ENCODE measurements at places on chromosomes 3 and 15.

DNA sequence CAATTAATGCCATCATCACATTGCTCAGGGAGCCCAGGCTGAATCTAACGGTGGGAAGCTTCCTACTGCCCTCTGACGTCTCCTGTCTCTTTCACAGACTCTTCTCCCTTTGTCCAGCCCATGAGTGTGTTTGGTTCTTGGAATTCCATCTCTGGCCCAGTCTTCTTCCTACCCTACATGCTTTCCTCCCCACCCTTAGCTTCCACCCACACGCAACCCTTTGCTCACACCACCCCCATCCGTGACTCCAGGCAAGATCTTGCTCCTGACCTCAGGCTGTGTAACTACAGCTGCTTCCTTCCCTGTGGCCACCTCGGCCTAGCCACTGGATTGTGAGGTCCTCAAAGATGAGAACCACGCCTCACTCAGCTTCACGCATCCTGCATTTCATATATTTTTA lies 72.3 kb upstream of the THBS1 start:
- DNase-seq, result no peak

GRCh38 chr15:78837543-78837942 lies 26.3 kb upstream of the ADAMTS7 start:
- DNase-seq, result no peak

GRCh38 chr3:25537516-25537915 lies 109.5 kb downstream of the RARB start:
- no peak for DNase-seq

DNA sequence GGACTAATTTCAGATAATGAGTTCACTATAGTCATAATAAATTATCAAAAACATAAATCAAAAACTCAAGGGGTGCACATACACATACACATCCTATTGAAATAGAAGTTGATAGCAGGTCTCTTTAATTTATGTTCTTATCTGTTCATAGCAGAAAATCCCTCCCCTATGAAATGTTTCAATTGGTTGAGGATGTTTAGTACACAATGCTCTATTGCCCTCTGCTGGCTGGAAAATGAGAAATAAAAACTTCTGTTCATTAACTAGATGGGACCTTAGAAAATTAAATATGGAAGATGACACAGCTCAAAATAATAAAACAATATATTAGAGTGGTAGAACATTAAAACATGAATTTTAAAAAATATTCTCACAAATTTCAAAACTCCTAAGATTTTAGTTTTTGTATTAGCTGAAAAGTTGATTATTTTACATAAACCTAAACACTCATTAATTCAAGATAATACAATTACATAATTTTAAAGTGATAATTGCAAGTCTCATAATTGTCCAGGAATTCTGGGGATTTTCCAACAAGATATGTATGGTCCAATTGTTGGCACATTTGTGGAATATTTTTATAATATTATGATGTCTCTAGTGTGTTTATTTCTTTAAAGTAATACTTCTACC lies 735.0 kb downstream of the ROBO1 start:
- DNase-seq, result peak; percentile 44

GRCh38 chr15:62711691-62712454 lies 330.7 kb upstream of the TPM1 start:
- no peak for DNase-seq

DNA sequence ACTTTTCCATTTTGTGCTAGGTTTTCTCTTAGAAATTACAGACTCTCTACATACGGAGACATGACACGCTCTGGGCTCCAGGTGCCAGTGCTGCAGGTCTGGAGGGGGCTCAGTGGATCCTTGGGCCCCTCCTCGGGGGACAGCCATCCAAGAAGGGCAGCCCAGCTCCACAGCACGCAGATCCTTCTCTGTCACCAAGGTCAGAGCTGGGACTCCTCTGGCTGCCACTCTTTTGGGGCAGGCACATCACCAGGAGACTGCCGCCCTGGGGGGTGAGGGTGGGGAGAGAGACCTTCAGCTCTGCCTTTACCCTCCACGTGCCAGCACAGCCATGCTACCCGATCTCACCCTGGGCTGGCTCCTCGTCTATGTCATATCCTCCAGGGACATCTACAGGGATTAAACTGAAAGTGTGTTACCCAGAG lies 65.6 kb downstream of the ATP10A start:
- no peak for DNase-seq

DNA sequence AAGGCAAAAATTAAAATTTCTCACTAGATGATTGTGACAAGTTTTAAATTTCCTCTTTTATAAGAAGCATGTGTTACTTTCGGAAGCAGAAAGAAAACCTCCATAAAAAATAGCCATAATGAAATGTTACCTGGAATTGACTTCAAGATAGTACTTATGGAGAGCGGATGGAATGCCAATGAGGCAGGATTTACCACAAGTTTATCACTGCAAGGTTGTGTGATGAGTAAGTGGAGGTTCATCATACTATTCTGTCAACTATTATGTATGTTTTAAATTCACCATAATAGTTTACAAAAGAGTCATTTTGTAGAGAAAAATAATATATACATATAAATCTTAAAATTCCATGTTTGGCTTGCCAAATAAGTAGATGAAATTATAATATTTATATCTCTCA lies 230.3 kb downstream of the SCAPER start:
- DNase-seq, result no peak

GRCh38 chr3:52983336-52983807 lies 62.5 kb downstream of the SFMBT1 start:
- no peak for DNase-seq

DNA sequence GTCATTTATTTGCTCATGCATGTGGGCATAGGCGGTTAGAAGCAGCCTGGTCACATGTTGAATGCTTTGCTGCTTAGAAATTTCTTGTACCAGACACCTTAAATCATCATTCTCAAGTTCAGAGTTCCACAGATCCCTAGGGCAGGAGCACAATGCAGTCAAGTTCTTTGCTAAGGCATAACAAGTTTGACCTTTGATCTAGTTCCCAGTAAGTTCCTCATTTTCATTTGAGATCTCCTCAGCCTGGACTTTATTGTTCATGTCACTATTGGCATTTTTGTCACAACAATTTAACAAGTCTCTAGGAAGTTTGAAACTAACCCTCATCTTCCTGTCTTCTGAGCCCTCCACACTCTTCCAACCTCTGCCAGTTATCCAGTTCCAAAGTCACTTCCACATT lies 22.8 kb downstream of the HGD start:
- DNase-seq, result no peak

DNA sequence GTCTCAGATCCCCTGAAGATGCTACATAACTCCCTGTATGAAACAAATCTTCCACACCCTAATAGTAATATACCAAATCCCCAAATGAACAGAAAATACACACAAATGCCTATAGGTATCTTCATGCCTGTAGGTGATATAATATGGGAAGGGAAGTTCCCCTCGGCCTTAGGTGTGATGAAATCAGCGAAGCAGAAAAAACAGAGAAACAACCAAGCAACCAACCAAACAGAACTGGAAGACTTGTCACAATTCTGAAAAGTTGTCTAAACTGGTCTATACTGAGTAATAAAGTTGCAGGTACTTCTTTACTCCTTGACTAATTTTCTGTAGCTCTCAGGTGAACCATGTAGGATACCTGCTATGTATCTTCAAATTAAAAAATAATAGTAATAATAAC lies 82.2 kb upstream of the SATB1 start:
- DNase-seq, result no peak

- DNase-seq, result no peak
These were observed 56.9 kb downstream of the CADPS start for GRCh38 chr3:62818347-62818746.

- DNase-seq, result no peak
These were observed 608.5 kb upstream of the AGTR1 start for GRCh38 chr3:148089171-148089570.

- DNase-seq, result peak; percentile 20
These were observed 619.5 kb upstream of the TBL1XR1 start for GRCh38 chr3:177816667-177817208.

DNA sequence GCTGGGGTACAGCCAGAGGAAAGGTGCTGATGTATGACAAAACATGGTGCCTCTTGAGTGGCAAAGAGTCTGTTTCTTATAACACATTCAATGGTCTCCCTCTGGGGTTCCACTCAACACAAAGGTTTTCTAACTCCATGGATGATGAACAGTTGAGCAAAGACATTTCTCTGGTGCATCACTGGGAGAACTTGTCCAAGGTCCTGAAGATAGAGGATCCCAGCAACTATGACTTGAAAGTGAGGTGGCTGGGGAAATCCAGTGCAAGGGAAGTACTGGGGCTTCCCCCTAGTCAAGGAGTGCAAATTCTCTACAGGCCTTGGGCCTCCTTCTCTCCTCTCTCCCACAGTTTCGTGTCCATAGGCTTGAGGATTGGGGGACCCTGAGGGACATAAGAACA lies 431.1 kb downstream of the WDR72 start:
- no peak for DNase-seq

- DNase-seq, result no peak
These were observed 20.1 kb upstream of the ZCWPW2 start for GRCh38 chr3:28328188-28329151.

DNA sequence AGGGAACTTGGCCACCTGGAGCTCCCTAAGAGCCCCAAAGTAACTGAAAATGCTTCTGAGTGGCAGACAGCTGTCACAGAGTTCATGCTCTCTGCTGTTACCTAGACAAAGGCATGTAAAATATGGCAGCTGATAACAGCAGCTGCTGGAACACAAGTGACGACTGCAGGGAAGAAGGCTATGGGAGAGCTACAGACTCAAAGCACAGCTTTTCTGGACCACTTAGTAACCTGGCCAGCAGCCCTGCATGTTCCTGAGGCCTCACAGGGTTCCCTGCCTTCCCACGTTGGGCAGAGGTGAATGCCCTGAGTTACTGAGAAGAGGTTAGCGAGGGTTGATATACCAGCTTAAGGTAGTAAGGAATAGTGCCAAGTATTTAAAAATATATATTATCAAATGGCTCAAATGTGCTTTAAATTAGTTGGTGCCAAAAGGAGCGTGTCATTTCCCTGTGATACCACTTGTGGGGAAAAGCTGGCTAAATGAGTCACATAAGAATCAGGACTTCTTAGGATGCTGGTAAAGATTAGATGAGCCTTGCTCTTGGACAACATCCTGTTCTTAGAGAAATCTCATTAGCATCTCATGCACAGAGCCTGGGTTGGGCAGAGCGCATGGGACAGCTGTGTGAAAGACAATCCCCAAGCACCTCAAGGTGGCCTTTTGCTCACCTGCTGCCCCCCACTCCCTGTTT lies 76.4 kb upstream of the SCN5A start:
- DNase-seq, result no peak

GRCh38 chr3:141057946-141058800 lies 7.0 kb downstream of the SPSB4 start:
- no peak for DNase-seq

GRCh38 chr15:64536244-64536836 lies 76.0 kb downstream of the ZNF609 start:
- peak; percentile 32 for DNase-seq

DNA sequence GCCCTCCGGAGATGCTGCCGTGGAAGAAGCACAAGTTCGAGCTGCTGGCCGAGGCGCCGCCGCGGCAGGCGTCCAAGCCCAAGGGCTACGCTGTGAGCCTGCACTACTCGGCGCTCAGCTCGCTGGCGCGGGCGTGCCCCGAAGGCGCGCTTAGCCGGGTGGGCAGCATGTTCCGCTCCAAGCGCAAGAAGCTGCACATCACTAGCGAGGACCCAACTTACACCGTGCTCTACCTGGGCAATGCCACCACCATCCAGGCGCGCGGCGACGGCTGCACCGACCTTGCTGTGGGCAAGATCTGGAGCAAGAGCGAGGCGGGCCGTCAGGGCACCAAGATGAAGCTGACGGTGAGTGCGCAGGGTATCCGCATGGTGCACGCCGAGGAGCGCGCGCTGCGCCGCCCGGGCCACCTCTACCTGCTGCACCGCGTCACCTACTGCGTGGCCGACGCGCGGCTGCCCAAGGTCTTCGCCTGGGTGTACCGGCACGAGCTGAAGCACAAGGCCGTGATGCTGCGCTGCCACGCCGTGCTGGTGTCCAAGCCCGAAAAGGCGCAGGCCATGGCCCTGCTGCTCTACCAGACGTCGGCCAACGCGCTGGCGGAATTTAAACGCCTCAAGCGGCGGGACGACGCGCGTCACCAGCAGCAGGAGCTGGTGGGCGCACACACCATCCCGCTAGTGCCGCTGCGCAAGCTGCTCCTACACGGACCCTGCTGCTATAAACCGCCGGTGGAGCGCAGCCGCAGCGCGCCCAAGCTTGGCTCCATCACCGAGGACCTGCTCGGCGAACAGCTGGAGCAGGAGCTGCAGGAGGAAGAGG lies 1.3 kb downstream of the FAM43A start:
- DNase-seq, result no peak

DNA sequence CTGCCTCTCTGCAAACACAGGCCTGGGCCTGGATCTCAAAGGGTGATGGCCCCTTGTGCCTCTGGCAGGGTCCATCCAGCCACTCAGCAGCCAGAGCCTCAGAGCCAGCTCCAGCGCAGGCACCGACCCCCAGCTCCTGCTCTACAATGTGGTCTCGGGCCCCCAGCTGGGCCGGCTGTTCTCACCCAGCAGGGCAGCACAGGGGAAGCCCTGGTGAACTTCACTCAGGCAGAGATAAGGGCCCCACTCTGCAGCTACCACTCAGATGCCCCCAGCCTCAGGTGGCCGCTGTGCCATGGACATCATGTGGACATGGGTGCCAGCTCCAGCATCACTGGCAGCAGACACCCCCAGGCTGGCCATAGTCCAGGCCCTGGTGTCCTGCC lies 173.1 kb downstream of the TBC1D2B start:
- DNase-seq, result no peak

All from SW 1271 (cell line).